B cell (primary cell): ENCODE measurements at places on chromosomes 1 and 21. TPM values are rescaled to one million over a fixed set of nuclear protein-coding genes. Genes with fewer than 3 reads are reported as not detected.

GRCh38 chr1:181778640-181779260, 282.8 kb downstream of the ZNF648 start:
- H3K27ac ChIP-seq: no peak overlapping the region
- no peaks in the 10 kb centered on the region for H3K27me3 ChIP-seq
- no peak for DNase-seq
- no peak overlapping the region for H3K4me3 ChIP-seq

The DMBX1 gene
- not detected in 2 replicates for total RNA-seq

The ZNF683 gene
- 0.67 TPM in 1 of 2 replicates, not detected in the other for total RNA-seq

The AMPD1 gene
- total RNA-seq: not detected in 2 replicates

The MPL gene
- not detected in 2 replicates for total RNA-seq

DNA sequence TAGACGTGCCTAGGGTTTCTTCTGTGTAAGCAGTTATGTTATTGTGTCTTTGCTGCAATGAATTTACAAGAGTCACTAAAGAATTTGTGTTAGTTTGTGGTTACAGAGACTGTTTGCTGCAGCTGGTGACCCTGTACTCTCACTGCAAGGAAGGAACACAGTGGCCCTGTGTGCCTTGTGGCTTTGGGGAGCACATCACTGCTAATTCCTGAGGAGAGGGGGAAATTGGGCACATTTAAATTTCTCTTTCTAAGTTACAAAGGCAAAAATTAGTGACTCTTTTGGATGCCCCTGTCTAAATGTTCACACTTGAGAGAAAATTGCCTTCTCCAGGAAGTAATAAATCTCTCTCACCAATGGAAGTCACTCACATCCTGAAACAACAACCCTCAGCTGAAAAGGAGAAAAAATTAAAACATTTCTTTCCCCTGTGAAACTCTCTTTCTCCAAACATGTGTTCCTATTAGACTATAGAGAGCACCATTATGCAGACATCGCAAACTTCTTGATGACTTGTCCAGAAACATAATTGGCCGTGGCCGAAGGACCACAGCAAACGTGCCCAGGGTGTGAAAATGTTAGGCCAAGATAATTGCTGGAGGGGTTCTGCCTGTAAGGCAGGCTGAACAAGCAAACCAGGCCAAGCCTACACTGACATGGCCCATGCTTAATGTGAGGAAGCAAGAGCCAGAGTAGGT, 32.3 kb upstream of the SPAG17 start:
- H3K36me3 ChIP-seq: no peaks in the 10 kb centered on the region
- no peak for DNase-seq
- no peak overlapping the region for H3K27ac ChIP-seq
- no peak overlapping the region for H3K4me3 ChIP-seq
